ENCODE measurements at places on chromosomes 6 and 20.
A peak's percentile ranks its signal among the peaks of the same experiment; 100 is the strongest.

GRCh38 chr6:84749181-84749580 lies 15.2 kb downstream of the TBX18 start:
- no peak for DNase-seq

GRCh38 chr6:33103776-33104175 lies 28.0 kb downstream of the HLA-DPB1 start:
- DNase-seq, result no peak

GRCh38 chr6:70412252-70413113 lies 825 bp upstream of the FAM135A start:
- DNase-seq, result no peak

DNA sequence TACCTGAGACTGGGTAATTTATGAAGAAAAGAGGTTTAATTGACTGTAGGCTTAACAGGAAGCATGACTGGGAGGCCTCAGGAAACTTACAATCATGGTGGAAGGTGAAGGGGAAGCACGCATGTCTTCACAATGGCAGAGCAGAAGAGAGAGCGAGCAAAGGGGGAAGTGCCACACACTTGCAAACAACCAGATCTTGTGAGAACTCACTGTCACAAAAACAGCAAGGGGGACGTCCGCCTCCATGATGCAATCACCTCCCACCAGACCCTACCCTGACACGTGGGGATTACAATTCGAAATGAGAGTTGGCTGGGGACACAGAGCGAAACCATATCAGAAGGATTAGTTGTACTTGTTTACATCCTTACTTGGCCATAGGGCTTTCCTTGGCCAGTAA lies 49.7 kb downstream of the FIG4 start:
- no peak for DNase-seq

GRCh38 chr6:141510803-141511202 lies 621.9 kb upstream of the GJE1 start:
- DNase-seq, result no peak

DNA sequence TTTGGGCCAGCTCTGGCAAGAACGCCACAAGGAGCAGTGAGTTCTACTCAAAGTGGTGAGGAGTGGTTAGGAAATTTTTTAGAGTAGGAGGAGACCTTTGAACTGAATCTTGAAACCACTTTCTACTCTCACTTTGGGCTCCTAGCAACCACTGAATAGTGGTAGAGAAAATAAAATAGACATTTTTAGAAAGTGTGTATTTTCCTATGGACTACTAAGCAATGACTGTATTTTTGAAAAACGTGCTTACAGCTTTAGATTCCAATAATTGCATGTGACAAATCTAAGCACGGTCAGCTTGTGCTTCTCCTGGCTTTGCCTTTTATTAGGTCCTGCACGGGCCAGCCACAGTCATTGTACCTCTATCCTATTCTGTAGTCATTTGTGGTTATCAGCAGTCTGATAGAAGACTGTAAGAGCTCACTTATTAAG lies 8.7 kb upstream of the IFNGR1 start:
- no peak for DNase-seq

DNA sequence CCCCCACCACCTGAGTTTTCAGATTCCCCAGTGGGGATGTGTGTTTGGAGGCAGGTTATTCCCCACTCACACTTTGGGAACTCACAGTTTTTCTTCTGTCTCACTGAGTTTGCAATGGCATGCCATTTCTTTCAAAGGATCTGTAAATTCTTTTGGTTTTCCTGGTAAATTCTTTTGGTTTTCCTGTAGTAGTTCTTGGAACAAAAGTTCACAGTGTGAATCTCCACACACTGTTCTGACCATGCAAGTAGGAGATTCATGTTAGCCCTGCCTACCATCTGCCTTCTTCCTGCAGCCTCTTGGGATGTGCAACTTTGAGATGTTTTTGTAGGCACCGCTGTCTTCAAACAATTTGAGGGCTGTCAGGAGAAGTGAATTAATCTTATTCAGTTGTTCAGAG lies 165.6 kb upstream of the OGFRL1 start:
- no peak for DNase-seq

DNA sequence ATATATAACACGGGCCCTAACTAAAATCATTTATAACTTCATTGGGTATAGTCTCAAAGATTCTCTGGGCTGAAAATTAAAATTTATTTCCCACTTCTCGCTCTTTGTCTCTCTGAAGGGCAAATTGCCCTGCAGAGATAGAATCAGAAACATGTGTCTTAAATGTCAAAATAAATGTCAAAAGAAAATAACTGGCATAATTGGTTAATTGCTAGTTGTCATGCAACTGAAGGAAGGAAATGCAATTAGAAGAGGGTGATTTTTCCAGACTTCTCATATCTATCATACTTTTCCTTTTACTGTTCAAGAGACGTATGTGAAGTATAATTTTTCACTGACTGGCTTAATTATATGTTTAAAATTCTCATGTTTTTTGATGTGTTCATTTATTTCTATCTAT lies 80.3 kb upstream of the HMGCLL1 start:
- DNase-seq, result no peak

GRCh38 chr6:110541701-110542309 lies 65.4 kb upstream of the SLC22A16 start:
- DNase-seq, result no peak

DNA sequence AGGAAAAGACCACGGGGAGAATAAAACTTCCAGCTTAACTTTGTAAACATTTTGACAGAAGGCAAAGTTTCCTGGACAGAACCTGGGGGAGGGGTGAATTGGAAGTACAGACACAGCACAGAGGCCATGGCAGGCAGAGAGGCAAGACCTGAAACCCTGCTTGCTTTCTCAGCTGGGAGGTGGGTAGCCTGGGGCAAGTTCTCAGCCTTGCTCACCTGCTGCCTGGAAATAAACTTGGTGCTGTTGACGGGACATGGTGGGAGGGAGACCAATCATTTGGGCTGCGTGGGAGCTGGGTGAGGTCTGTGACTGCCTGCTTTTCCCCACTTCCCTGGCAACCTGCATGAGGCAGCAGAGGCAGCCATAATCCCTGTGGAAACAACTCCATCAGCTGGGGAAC lies 221.3 kb downstream of the MOXD1 start:
- DNase-seq, result no peak

GRCh38 chr20:58449681-58450221 lies 60.7 kb downstream of the VAPB start:
- no peak for DNase-seq

GRCh38 chr20:61690993-61691838 lies 374.5 kb downstream of the TAF4 start:
- no peak for DNase-seq

DNA sequence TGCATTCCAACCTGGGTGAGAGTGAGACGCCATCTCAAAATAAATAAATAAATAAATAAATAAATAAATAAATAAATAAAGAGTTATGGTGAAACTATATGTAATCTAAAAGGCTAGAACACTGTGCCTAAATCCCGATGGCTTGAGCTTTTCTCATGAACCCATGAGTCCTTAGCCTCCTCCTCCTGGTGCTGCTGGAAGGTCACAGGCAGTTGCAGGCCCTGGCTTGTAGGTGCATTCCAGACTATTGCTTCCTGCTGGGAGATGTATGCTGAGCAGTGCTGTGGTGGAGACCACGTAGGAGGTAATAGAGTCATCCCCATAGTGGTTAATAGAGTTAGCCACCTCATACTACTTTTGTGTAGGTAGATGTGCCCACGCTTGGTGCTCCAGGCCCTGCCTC lies 12.5 kb downstream of the PTK7 start:
- DNase-seq, result no peak

- DNase-seq, result no peak
Measured at GRCh38 chr6:21501815-21502214, 91.7 kb upstream of the SOX4 start.

DNA sequence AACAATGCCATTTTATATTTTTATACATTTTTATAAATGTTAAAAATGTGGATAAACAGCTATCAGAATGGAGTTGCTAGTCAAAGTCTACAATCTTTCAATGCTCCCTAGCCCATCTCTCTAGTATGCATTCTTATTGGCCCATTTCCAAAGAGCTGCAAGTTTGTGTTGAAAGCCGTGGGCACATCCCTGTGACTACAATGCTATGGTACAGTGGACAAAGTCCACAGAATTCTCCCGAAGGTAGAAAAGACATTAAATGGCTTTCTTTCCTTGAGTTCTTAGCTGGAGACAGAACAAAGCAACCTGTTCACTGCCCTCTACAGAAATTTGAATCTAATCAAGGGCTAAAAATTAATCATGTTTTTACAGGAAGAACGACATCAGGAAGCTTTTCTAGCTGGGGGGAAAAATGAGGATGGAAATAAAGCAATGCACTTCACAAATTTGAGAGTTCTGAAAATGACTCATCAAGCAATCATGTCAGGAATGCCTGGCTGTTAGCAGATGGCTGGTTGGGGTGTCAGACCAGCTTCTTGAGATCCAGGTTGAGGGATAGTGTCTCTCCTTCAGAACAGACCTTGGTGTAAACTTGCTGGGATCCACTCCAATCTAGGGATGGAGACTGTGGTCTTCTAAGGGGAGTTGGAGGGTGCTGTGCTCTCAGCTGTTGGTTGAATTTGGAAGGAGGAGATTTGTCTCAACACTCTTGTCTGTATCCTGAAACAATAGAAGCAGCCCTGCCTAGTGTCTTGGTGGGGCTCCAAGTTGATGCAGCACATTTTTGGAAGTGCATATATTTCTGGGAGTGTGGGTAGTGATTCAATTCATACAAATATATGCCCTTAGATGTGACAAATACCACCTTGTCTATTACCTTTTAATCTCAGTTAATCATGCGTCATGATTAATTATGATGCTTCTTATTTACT lies 143.4 kb upstream of the PHACTR1 start:
- no peak for DNase-seq

DNA sequence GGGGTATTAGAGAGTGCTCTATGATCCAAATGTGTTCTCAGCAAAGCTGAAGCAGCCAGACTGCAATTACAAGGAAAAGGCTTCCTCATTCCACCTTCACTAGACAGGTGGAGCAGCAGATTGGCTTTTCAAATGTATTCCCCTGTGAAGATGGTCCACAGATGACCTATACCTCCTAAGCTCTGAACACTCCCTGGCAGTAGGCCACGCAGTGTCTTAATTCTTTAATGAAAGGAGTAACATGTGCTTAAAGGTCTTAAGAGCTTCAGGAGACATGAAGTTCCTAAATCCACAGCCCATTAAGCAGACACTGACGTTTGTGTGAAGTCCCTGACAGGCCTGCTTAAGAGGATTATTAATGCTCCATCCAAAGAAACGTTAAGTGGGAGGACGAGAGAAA lies 138.9 kb upstream of the NUP153 start:
- DNase-seq, result no peak

- DNase-seq, result no peak
Measured at GRCh38 chr20:19784511-19785172, 26.6 kb downstream of the RIN2 start.

DNA sequence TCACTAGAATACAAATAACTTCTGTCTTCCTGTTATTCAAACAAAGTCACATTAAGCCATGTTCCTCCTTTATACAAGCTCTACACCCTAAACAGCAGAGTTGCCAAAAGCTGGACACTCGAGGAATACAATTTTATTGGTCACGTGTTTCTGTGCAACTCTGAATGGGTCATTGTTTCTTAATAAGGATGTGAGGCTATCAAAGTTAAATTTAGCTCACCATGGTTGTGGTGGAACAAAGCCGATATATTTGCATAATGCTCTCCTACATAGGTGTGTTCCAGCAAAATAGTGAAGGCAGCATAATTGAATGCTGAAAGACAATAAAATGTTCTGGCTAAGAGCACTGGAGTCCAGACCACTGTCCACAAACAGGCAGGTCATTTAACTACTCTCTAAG lies 36.9 kb upstream of the CD2AP start:
- no peak for DNase-seq

GRCh38 chr20:9054176-9054575 lies 14.7 kb upstream of the PLCB4 start:
- no peak for DNase-seq

DNA sequence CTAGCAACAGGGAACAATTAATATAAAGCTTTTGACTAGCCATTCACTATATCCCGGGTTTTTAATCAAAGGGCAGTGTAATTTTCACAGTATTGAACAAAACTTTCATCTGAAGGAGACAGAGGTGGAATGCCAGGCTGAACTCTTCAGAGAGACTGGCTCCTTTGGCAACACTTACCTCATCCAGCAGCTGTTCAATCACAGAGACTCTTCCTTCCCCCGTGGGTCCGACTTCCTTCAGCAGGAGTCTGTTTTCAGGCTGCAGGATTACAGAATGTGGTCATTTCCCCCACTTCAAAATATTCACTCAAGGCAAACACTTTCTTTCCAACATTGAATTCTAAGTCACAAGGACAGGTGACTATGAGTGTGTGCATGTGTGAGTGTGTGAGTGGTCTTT lies 76.6 kb downstream of the DZANK1 start:
- no peak for DNase-seq

GRCh38 chr6:104956731-104957294 lies at the start of gene LIN28B:
Gene LIN28B, plus strand, starts transcription at chr6:104957107. Its CDS starts 144 bp downstream, at chr6:104957251.
- DNase-seq, result peak; percentile 62

DNA sequence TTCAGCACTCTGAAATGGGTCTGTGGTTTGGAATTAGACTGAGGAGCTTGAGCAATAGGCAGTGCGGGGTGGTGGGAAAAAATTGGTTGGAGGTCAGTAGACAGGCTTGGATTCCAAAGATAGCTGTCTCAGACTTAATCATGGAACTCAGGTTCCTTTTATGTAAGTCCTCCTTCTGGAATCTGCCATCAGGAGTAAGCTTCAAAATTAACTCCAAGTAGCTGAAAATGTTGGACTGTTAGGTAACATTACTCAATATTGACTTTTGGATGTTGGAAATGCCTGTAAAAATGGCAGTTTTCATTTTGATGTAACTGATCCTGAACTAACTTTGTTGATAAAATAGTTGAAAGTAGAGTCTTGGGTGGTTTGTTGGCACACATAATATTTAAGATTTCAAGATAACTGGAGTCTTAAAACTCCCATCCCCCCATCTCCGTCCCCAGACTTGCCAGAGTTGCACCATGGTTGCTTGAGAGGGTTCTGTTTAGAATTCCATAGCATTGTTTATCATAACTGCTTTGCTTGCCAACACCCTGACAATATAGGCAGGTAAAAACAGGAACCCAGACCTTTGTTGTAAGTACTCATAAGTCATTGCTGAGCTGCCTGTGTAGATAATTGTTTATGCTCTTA lies 83.0 kb downstream of the PHF20 start:
- DNase-seq, result no peak

DNA sequence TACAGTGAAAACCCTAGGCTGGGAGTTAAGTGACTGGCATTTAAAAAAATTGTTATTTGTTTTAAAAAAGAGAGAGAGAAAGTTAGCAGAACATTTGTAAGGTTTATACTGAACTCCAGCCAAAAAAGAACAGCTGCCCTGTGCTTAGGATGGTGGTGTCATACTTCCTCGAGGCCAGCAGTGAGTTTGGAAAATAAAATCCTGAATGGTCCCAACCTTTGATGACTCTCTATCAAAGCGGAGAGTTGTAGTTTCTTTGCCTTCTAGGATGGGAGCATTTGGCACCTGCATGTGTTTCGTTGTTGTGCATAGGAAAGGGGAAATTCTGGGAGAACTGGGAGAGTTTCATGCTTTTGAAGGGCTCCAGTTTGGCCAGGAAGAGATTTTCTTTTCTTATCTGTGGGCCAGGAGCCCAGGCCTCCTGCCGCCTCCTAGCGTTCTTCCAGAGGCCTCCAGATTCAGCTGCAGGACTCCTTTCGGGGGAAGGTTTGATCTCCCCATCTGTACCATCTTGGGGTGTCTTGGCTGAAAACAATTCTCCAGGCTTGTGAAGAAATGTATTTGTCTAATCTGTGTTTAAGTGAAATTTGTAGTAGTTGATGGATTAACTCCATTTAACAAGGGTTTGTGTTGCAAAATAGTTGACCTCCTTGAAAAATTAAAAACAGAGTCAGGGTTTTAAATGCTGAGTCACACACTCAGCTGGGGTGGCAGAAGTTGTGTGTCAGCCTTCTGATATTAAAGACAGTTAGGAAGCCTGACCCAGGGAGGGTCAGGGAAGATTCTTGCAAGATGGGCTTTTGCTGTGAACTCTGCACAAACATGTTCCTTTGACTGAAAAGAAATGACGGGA lies 63.4 kb downstream of the TXNDC5 start:
- DNase-seq, result no peak
